ENCODE measurements at places on chromosomes 12 and 14. TPM values are rescaled to one million over a fixed set of nuclear protein-coding genes. Genes with fewer than 3 reads are reported as not detected.

SLC10A1 gene
- not detected for total RNA-seq

MGST1 gene
- total RNA-seq, result 73.7 TPM

OR6C68 gene
- not detected for total RNA-seq

RAB5B gene
- total RNA-seq, result 64.1 TPM

CPSF2 gene
- 44.5 TPM for total RNA-seq

SYNDIG1L gene
- under 0.01 TPM for total RNA-seq

PKP2 gene
- 1.8 TPM for total RNA-seq

CD27 gene
- not detected for total RNA-seq

B4GALNT3 gene
- 0.13 TPM for total RNA-seq

STK38L gene
- 48.4 TPM for total RNA-seq

NPFF gene
- total RNA-seq, result not detected

TROAP gene
- 3.4 TPM for total RNA-seq

WNT5B gene
- 69.2 TPM for total RNA-seq

BHLHE41 gene
- 6.1 TPM for total RNA-seq

NRXN3 gene
- 2.9 TPM for total RNA-seq

FOXG1 gene
- 1.6 TPM for total RNA-seq

PLEKHD1 gene
- total RNA-seq, result 0.07 TPM

IKZF4 gene
- total RNA-seq, result 2.4 TPM

PCED1B gene
- total RNA-seq, result 0.46 TPM

HVCN1 gene
- total RNA-seq, result 2.3 TPM

PROX2 gene
- not detected for total RNA-seq

CPNE8 gene
- total RNA-seq, result 12.9 TPM

DHH gene
- 0.07 TPM for total RNA-seq

CS gene
- 159 TPM for total RNA-seq

KRT78 gene
- total RNA-seq, result not detected

HIGD1C gene
- total RNA-seq, result not detected

All from smooth muscle cell of the pulmonary artery (primary cell).